NCI-H460 (cell line): ENCODE measurements at places on chromosomes 12 and 14.
A peak's percentile ranks its signal among the peaks of the same experiment; 100 is the strongest.

DNA sequence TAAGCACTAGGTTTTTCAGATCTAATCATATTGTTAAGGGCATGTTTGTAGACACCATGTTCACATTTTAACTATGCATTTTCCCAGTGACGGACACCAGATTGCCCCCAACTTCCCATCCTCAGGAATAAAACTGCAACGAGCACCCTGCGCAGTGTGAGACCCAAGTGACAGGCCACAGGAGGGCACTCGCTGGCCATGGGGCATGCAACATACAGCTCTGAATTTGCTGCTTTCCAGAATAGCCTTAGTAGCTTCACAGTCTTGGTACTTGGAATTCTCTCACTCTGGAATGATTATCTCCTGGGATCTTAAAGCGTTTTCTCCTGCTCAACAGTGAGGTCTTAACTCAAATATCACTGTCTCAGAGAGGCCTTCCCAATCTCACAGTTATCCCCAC lies 972 bp upstream of the DDX47 start:
- DNase-seq = no peak

DNA sequence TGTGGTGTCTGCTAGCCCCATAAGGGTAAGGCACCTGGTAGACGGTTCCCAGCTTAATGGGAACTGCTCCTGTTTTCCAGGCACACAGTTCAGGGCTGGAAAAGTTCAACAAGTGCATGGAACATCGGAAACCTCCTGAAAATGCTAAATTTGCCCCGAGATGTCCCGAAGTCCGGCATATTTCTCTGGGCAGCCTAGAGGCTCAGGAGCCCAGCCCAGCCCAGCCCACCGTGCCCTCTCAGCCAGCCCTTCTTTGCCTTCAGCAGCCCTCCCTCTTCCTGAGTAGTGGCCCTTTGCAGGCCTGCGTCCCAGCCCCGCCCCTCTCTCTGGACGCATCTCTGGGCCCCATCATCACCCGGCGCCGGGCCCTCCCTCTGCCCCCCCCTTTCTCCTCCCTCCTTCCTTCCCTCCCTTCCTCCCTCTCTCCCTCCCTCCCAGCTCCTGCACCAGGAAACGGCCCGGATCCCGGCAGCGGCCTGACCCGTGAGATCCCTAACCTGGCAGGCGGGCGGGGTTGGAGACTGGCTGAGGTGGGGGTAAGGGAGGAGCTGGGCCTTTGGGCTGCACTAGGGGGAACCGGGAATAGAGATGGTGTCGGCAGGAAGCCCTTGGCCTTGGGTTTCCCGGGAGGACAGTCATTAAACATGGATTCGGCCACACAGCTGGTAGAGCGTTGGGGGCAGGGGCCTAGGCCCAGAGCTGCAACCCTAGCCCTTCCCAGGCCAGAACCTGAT lies at the start of gene BCL2L2:
BCL2L2 (plus strand) TSS at position 422 of the 734 bp plus-strand sequence. CDS start 935 bp downstream, outside the sequence.
- peak; percentile 88 for DNase-seq

- no peak for DNase-seq
Measured at GRCh38 chr14:23895480-23895879, 58.1 kb upstream of the DHRS4 start.

DNA sequence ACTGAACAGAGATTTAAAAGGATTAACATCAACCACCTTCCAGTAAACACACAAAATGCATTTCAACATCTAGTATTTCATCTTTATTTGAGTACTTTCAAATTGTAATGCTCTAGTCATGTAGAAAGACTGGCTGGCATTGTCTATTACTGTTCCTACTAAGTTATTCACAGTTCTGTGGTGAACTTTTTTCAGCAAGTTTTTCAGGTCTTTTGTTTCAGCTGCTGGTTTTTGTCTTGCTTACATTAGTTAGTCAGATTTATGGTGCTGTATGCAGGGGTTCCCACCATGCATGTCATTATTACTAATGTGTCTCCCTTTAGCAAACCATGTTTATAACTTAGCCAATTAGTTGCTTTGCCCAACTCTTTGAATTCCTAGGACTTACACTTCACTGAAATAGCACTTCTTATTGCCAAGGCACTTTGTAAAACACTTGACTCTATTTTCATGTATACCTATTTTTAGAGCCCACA lies 253.4 kb upstream of the KITLG start:
- DNase-seq = no peak

GRCh38 chr12:11808931-11809330 lies 159.5 kb downstream of the ETV6 start:
- DNase-seq = no peak

DNA sequence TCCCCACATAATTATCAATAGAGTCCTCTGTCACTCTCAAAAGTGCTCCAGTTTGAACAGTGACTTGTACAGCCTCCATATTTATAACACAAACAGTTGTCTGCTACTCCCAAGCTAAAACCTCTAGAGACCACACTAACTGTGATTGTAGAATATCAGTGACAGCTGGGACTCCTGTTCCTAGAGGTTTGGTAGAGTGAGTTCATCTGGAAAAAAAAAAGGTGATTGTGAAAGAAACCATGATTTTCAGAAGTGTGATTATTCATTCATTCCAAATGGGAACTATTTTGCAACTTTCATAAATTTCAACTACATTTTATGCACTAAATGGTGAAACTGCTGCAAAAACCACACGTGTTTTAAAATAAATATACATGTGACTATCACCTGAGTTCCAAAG lies 128.0 kb upstream of the PLXNC1 start:
- no peak for DNase-seq

- DNase-seq = no peak
Measured at GRCh38 chr12:108568338-108569154, 6.2 kb downstream of the ISCU start.

GRCh38 chr12:100460702-100461101 lies 13.0 kb upstream of the NR1H4 start:
- no peak for DNase-seq

DNA sequence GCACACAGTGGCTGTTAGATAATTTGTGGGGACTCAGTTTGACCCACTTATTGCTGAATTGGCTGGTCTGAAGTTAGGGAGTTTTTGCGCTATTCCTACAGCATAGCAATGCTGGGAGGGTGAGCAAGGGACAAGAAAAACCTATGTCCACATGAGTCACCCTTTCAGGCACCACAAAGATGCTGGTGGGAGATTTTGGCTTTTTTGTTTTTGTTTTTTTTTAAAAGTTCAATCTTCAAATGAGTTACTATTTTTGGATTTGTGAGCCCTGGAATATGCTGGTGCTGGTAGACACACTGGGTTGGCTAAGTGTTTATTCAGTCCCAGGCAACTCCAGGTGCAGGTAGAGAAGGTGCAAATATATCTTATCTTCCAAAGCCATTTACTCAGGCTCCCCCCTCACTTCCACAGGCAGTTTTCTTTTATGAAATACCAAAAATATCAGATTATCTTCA lies 143.4 kb downstream of the BTG1 start:
- DNase-seq = no peak

- DNase-seq = no peak
Measured at GRCh38 chr12:89352242-89352491, 134 bp downstream of the DUSP6 start.

- DNase-seq = no peak
Measured at GRCh38 chr14:92638904-92639303, 109.5 kb downstream of the LGMN start.

DNA sequence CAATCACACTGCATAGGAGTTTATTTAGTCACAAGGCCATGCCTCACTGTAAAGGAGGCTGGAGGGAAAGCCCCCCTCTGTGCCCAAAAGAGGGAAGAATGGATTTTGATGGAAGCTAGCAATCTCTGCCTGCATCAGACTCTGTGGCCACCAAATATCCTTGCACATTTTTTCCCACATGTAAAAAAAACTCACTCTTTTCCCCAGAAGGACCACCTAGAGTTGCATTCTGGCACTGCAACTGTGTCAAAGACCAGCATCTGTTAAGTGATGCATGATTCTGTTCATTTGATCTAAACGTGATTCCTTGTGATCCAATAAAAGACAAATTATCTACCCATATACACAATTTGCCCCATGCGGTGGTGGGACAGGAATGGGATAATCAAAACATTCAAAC lies 8.0 kb downstream of the RHOJ start:
- DNase-seq = no peak

- DNase-seq = no peak
Measured at GRCh38 chr12:94404854-94405253, 54.8 kb downstream of the CEP83 start.

DNA sequence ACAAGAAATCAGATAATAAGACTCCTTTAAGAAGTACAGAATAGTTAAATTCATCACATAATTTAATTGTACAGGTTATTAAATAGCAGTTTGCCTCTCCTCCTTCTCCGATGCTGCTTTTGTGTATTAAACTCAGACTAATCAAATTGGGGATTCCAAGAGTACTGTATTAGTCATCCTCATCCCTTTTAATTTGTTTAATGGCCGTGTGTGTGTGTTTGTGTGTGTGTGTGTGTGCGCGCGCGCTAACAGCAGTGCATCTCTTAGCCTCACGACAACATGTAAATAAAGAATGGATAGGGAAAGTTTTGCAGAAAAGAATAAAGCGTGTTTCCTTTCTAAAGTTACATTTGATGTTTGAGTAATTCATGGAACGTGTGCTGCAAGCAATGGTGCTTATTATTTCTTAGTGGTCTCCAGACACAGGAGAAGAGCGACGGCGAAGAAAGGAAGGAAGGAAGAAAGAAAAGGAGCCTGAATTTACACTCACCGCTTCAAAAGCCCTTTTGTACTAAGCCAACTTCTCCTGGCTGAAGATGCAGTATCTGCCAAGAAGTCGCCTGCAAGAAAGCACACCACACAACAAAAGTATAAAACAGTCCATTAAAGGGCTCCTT lies 220.3 kb downstream of the ASCL1 start:
- DNase-seq = no peak

GRCh38 chr14:80491650-80492049 lies 280.3 kb upstream of the DIO2 start:
- no peak for DNase-seq

DNA sequence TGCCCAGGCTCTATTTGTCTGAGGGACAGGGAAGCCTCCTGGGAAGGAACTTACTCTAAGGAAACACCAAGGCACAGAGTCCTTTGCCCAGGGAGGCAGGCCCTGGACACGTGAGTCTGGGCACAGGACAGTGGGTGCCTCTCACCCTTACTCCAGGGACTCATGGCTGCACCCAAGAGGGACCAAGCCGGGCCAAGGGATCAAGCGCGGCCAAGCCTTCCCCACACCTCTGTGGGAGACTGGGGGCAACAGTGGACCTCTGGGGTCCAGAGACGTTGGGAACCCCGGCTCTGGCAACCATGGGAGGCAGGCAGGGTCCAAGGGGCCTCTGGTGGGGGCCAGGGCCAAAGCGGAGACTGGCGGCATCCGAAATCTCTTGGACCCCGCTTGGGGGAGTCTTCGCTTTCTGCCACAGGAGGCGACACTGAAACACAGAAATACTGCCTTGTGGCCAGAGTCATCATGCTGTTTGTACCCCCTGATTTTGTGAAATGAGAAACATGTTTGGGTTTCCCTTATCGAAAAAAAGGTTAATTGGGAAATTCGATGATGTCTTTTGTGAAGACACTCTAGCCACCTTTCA lies 51.7 kb upstream of the BCL11B start:
- DNase-seq = no peak

DNA sequence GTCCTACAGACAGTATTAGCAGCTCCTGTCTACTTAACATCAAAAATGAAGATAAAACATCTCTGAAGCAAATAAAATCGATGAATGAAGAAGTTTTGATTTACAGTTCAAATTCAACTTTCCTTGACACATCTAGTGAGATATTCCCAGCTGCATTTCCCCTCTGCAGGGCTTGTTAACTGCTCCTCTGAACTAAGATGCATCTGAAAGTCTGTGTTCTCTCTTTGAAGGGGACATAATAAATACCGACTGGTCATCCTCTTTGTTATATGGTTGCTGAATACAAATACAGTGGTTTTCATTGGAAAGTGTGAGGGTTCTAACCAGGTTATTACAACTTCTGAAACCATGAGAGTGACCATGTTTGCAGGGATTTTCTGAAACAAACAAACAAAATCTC lies 266.4 kb upstream of the SLC16A7 start:
- DNase-seq = no peak

DNA sequence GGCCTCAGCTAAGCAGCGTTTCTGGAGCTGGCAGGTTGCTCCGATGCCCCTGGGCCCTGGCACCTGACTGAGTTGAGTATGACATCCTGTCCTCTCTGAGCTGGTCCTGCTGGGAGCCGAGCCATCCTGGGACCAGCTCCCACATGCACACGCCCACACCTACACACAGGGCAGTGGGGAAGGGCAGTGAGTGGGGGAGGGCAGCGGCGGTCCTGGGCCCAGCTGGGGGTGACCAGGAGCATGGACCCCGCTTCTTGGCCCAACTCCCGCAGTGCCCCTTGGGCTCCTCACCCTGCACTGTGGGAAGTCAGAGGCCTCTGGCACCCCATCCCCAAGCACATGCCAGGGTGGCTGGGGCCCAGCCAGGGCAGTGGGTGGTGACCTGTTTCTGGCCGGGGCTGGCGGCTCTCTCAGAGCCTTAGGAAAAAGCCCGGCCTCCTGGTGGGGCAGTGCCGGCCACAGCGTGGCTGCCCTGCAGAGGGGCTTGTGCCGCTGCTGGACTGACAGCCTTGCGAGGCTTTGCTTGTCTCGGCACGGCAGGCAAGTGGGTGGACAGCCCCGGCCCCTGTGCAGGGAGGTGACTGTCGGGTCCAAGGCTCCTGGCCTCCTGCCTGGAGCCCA lies 5.9 kb upstream of the CRIP2 start:
- DNase-seq = no peak

- no peak for DNase-seq
Measured at GRCh38 chr12:126506426-126507182, 1441.4 kb downstream of the AACS start.

- DNase-seq = no peak
Measured at GRCh38 chr14:95256776-95257060, 63.0 kb downstream of the CLMN start.

DNA sequence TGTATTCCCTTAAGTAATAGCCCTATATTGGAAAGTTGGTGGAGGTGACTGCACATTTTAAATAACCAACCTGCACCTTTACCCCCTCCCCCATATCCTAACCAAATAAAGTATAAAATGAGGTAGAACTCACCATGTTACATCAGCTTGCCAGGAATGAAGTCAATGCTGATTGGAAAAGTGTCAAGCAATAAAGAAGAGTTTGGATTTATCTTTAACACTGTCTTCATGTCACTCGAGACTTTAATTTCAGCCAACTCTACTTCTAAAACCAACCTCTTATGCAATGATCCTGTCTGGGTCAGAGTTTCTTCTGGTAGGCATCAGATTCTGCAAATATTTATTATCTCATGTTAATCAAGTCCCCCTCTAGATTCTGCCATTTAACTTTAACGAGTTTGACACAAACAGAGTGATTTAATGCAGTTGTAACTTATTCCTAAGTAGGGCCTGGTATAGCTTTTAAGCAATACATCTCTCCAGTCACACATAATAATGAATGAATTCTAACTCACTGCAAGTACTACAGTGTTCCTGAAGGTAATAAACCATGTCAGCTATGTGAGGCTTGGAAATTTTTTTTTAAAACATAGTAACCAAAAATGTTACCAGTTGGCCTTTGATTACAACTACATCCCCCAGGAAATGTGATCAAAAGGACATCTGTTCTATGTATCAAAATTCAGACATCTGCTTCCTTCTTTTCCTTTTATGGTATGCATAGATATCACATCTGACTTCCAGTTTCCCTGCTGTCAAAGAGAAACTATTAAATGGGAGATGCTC lies 98.7 kb downstream of the ERGIC2 start:
- DNase-seq = no peak

- no peak for DNase-seq
Measured at GRCh38 chr14:26128931-26129671, 468.7 kb downstream of the NOVA1 start.
